GM19239 (cell line): ENCODE measurements at places on chromosomes 1 and 21.
A peak's percentile ranks its signal among the peaks of the same experiment; 100 is the strongest.

GRCh38 chr1:248861616-248862015 is 2.7 kb upstream of the ZNF692 start:
- no peak for DNase-seq

DNA sequence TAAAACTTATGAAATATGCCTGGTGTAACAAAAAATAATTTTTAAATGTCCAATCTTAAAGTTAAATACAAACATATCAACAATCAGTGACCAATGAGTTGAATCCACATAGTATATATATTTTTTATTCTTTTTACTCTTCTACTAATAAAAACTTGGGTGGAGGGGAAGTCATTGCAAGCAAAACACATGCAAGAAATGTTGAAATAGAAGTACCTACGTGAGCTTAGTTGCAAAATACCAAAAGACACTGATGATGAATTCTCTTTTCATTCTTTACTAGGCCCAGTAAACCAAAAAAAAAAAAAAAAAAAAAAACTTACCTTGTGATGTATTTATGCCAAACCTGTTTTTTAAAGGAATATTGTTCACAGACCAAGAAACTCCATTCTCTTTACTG is 26.4 kb upstream of the PLA2G4A start:
- no peak for DNase-seq

DNA sequence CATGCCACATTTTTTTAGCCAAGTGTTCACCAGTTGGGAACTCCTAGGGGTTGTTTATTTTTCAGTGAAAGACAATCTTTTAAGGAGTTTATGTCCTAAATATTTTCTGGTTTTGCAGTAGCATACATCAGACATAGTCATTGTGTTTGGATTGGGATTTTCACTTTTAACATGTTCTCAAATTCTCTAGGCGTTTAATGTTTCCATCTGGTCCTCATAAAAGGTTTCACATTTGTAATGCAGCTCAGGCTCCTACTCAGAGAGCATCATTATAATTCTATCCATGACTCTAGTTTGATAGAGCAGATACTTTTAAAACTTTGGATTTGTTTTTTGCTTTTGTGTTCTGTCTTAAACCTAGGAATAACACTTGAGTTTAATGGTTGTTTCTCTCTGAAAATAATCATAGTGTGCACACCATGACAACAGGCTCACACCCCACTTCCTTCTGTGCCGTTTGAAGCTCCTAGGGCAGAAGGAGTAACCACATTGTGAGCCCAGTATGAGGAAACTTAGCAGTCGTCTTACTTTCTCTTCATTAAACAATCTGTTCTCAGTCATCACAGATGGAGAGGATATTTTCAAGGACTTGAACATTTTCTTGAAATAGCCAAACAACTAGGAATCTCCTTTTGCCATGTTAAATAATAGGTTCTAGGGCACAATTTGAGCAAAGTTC is 219.6 kb downstream of the PDE4B start:
- DNase-seq: no peak

GRCh38 chr1:36924282-36924811 is 110.0 kb downstream of the GRIK3 start:
- DNase-seq: peak; percentile 20

GRCh38 chr1:185408700-185409270 is 91.7 kb upstream of the IVNS1ABP start:
- DNase-seq: no peak

DNA sequence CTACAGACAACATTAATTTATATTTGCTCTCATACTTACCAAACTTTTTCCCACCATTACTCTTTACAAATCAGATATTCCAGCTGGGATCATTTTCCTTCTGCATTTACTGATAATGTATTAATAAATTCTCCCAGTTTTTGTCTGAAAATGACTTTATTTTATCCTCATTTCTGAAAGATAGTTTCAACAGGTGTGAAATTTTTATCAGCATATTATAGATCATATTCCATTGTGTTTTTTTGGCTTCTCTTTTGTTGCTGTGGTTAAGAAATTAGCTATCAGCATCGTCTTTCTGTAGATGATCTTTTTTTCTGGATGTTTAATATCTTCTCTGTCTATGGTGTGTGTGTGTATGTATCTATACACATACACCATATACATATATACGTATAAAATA is 2.7 kb downstream of the CFAP57 start:
- no peak for DNase-seq

DNA sequence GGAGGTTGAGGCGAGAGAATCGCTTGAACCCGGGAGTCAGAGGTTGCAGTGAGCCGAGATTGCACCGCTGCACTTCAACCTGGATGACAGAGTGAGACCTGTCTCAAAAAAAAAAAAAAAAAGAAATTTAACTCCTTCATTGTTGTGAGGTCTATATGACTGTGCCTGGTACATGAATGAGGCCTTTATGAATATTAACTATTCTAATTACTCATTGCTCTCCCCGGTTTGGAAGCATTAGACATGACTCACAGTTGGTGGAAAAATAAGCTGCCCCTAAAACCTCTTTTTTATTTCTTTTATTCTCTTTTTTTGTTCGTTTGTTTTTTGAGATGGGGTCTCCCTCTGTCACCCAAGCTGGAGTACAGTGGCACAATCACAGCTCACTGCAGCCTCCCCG is 3.3 kb downstream of the NPPB start:
- no peak for DNase-seq

DNA sequence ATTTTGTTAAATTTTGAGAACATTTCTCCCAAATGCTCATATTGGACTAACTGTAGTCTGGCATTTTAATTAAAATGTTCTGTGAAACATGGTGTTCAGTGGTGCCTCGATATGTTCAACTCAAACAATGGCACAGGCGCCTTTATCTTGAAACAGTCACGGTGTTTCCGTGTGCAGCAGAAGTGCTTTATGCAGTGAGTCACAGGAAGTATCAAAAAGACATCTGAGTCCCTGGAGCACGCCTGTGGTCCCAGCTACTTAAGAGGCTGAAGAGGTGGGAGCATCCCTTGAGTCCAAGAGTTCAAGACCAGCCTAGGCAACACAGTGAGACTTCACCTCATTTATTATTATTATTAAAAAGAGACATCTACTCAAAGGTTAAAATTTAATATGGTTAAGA is 52.2 kb downstream of the GREM2 start:
- DNase-seq: no peak

DNA sequence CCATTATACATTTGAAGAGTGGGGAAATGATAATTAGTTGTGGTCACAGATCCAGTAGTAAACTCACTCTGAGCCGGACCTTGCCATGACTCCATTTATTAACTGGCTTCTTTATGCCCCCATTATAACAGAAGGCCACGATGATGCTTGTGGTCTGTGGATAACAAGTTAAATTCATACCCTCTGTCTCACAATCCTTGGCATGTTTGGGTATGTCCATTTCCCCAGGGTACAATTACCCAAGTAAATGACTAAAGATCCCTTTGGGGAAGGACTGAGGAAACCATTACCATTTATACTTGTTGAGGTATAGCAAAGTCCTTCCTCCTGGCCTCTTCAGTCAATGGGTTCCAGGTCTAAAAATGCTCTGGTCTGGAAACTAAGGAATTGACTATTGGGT is 7.3 kb upstream of the USP1 start:
- no peak for DNase-seq

DNA sequence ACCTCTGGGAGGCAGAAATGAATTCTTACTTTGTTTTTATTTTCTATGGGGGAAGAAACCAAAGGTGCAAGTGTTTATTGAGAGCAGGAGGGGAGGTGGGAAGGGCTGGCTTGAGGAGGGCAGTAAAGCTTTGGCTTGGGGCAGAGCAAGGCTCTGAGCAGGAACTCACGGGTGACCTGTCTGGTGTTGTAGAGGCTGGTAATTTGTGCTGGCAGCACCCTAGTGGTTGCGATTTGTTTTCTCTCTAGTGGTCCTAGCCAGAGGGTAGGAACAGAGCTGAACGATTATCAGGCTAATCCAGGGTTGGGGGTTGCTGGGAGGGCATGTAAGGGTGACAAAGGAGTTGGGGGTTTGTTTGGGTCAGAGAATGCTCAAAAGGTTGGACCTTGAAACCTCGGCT is 16.6 kb downstream of the TMCC2 start:
- DNase-seq: no peak

DNA sequence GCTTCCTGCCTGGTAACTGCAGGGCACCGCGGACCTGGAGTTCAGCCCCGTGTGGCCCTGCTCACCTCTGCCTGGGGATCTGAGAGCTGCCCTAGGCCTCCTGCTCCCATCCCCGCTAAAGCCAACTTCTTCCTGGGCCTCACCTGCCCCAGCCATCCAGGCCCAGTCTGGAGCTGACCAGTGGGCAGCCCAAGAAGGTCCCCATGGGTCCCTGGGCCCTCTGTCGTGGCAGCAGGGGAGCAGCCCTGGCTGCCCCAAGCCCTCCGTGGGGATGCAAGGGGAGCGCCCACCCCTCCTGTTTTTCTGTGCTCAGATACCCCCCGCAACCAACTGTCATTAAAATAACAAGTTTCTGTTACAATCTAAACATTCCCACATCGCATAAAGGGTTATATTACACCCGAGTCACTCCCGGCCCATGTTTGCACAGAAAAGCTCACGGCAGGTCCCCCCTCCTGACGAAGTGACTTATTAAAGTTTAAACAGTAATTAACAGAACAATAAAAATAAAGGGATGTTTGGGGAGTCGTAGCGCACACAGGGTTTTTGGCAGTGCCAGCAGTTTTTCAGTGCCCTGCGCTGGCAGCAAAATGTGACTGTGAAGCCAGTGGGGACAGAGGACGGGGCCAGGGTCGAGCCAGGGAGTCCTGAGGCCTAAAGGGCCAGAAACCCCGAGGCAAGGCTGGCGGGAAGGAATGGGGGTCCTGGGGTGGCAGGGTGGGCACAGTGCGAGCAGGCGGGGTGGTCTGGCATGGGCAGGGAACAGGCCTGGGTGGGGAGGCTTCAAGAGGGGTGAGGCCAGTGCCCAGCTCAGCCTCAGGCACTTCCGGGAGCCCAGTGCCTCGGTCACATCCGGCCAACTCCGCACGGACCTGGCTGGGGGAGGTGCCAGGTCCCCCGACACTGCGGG is 121.5 kb downstream of the CASZ1 start:
- DNase-seq: no peak

DNA sequence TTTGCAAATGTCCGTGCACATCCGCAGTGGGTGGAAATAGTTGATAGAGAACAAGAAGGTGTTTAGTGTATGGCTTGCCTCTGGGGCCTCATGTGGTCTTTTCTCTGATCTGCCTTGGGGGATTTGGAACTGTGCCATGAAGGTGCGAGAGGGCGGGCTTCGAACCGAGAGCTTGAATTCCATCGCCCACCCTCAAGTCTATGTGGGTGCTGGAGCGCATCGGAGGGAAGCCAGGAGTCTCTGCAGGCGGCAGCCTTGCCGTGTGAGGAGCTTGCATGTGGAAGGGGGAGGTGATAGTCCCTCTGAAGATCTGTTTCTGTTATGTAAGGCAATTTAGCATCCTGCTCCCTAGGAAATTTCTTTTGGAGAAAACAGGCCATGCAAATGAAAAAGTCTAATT is 119.6 kb downstream of the HUNK start:
- DNase-seq: no peak

DNA sequence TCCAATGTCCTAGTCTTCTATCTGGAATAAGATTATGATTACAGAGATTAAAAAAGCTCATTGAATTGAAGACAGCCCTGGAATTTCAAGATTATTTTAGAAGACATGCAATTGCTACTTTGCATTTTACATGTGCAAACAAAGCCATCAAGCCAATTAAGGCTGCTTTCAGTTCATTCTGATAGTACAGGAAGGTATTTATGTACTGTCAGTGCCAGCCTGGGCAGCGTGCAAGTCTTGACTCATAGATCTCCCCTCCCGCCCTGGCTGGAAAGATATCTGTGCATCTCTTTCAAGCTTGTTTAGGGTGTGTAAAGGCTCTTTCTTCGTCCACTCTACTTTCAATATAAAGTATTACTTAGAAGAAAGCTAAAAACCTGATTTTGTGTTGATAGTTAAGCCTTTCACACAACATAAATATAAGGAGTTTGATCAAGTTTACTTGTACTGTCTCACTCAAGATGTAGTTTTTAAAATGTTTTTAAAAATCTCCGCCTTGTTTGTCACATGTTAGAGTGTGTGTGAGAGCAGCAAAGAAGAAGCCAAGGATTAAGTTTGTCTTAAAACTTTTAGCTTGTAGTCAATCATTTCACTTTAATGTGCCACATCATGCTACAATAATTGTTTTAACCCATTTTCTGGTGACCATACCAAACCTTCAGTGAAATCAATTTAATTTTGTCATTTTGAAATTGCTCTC is 13.6 kb upstream of the LYPLAL1 start:
- DNase-seq: no peak

- no peak for DNase-seq
Measured at GRCh38 chr21:26766826-26767325, 78.3 kb downstream of the ADAMTS1 start.

DNA sequence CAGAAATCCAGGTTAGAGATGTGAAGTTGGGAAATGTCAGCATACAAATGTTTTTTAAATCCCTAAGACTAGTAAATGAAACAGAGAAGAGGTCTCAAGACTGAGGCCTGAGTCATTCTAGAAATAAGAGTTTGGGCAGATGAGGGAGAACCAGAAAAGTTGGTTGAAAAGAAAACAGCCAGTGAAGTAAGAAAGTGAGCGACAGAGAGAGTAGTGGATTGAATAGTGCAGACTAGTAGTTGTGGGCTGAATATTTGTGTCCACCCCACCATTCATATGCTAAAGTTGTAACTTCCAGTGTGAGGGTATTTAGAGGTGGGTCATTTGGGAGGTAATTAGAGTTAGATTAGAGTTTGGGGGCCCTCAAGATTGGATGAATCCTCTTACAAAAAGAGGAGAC is 889.2 kb downstream of the TTLL7 start:
- DNase-seq: no peak

- no peak for DNase-seq
Measured at GRCh38 chr1:21162740-21163464, 13.8 kb downstream of the EIF4G3 start.

GRCh38 chr1:205270764-205271163 is 43.0 kb downstream of the TMCC2 start:
- no peak for DNase-seq

DNA sequence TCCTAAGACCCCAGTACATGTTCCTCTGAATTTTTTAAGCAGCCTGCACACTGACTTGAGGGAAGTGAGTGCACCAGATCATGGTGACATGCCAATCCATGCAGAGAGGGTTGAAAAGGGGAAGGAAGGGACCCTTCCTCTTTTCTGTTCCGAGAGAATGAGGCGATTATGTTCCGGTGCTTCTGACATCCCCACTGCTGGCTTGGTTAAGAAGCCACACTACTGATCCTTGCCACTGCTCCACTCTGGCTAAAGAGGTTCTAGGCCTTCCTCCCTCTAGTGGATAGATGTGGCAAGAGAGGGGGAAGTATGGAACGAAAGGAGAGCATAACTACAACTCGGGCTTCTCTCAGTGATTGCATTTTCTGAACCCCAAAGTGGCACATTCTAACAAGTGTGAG is 1.8 kb upstream of the CYB5R1 start:
- DNase-seq: peak; percentile 76

DNA sequence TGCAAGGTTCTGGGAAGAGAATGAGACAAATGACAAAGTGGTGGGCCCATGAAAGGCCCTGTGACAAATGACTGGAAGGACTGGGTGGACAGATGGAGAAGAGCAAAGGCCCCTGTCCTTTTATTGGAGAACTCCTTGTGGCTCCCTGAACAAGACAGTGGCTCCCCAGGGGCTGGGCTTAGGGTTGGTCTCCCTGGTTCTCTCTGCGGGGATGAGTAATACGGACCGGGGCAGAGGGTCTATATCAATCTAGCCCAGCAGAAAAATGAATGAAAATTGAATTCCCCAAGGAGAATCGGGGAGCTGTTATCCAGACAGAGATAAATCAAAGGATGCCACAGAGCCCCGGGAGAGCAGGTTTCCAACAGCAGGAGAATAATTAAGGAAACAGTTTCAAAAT is 5.2 kb upstream of the LHX4 start:
- no peak for DNase-seq
